ENCODE measurements at places on chromosomes 3 and 15. TPM values are rescaled to one million over a fixed set of nuclear protein-coding genes. Genes with fewer than 3 reads are reported as not detected.

GRCh38 chr3:106573605-106574004 lies 704.8 kb upstream of the CBLB start:
- DNase-seq, result no peak

GRCh38 chr15:67590191-67590590 lies 47.7 kb downstream of the MAP2K5 start:
- DNase-seq, result no peak

- no peak for DNase-seq
These were observed 174.1 kb downstream of the KLHL25 start for GRCh38 chr15:85620690-85621049.

GRCh38 chr3:67617518-67617917 lies 36.9 kb downstream of the SUCLG2 start:
- DNase-seq, result no peak

- no peak for DNase-seq
These were observed 88.3 kb downstream of the MYO5A start for GRCh38 chr15:52440414-52440813.

DNA sequence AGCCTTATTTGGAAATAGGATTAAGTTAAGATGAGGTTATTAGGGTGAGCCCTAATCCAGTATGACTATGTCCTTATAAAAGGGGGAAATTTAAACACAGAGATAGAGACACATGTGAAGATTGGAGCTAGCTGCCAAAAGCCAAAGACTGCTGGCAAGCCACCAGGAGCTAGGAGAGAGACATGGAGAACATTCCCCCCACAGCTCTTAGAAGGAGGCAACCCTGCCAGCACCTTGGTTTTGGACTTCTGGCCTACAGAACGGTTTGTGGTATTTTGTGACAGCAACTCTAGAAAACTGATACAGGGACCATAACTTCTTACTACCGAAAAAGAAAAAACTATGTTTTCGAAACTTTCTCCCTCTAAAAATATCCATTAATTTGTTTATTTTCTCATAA lies 245.3 kb upstream of the RARB start:
- DNase-seq, result no peak

- no peak for DNase-seq
These were observed 2.3 kb upstream of the HMCES start for GRCh38 chr3:129276385-129276784.

- DNase-seq, result no peak
These were observed 784.0 kb downstream of the ZPLD1 start for GRCh38 chr3:103218793-103219192.

DNA sequence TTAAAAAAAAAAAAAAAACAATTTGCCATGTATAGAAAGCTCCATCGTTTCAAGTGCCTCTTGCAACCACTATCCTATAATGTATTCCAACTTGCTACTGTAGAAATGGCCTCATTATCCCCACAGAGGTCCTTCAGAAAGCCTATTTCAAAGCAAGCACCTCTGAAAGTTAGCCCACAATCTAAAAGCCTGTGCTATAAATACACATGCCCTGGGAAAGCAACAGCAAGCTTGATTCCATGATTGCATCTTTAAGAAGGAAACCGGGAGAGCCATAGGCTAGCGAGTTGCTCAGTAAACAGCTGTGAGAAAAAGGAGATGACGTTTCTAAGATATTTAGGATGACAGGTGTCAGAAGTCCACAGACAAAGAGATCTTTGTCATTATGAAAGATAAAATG lies 28.3 kb downstream of the TAFA4 start:
- DNase-seq, result no peak

- no peak for DNase-seq
These were observed 15.9 kb upstream of the STAB1 start for GRCh38 chr3:52479037-52479876.

DNA sequence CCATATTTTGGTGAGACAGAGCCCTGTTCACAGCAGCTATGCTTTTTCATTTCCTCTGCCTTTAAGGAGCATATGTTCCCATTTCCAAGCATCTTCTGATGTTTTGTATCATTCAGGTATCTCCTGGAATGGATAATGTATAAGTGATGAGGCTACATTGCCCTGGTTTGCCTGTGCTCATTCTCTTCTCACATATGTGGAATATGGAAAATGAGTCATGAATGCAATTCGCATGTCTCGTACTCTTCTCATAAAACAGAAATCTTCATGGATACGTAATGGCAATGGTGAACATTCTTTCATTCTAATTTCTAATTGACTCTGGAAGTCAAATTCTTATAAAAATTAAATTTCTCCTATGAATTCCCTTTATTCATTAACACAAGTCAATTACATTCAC lies 143.1 kb downstream of the CDIN1 start:
- DNase-seq, result no peak

- peak; percentile 83 for DNase-seq
These were observed 239.0 kb upstream of the LRTM1 start for GRCh38 chr3:55166576-55167555.

- peak; percentile 22 for DNase-seq
These were observed 81.4 kb downstream of the IQSEC1 start for GRCh38 chr3:12991861-12992281.

DNA sequence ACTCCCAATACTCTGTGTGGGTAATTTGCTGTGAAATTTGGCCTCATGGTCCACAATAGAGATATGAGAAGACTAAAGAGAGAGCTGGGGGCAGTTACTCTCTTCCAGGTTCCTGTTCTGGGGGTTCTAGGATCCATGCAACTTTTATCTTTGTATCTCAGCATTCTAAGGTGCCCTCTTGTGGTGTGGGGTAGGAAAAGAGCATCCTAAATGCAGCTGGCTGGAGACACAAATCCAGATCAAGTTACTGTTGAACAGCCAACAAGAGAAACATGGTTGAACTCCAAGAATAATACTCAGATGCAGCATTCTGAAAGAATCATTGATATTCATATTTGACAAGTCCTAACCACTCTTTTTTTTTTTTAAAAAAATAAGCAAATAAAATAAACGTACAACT lies 238.2 kb downstream of the GREM1 start:
- DNase-seq, result no peak

DNA sequence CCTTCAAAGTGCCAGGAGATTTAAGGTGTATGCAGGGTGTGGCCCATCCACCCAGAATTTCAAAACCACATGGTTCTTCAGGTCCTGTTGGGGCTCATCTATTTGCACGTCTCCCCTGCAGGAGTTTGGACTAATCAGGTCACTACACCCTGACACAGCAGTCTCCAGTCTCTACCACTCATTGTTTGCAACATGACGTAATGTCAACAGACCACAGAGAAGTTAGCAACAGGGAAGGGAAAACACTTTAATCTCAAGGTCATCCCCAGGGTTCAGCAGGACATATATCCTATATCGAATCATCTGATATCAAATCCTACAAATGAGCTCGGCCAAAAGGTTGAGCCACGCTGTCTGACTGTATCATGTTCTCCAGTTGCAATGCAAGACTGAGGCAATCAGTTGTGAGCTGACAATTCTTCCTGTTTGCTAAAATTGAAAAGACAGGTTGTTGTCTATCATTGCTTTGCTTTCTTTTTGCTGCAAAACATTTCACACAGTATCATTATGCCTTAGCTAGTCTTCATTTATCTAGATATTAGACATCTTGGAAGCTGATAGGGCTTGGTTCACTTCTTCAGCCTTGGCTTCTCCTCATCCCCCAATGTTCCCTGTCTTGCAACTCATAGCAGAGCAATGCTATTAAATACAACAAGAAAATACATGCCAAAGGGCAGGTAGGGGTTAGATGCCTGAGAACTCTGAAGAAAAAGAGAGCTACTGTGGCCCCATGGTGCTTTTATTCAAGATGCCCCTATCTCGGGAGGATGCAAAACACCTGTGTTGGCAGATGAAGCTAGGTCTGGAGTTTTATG lies 13.4 kb upstream of the LEKR1 start:
- DNase-seq, result no peak

DNA sequence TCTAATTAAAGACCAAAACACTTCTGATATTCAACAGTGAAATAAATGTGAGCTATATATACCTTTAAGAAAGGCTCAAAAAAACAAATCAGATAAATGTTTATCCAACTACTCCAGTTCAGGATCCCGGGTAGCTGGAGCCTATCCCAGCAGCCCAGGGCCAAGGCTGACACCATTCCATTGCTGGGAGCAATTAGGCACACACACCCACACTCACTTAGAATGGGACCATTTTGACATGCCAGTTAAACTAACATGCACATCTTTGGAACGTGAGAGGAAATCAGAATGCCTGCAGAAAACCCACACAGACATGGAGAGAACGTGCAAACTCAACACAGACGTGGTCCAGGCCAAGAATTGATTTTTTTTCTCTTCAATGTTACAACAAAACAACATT lies 30.0 kb upstream of the PLSCR4 start:
- no peak for DNase-seq

GRCh38 chr15:96160269-96160668 lies 170.2 kb upstream of the NR2F2 start:
- peak; percentile 48 for DNase-seq

DNA sequence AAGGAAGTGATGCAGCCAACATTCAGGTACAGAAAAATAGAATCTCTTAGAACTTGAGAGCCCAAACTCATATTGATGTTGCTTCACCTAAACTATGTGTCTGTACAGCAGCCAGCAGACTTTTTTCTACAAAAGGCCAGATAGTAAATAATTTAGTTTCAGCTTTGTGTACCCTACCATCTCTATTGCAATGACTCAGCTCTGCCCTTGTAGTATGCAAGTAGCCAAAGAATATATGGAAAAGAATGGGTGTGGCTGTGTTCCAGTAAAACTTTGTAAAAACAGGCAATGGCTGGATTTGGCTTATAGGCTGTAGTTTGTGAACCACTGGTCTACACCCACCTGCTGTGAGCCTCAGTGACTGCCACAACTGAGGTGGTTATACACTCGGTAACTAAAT lies 392.5 kb upstream of the RARB start:
- no peak for DNase-seq

- DNase-seq, result no peak
These were observed 6.1 kb upstream of the PCSK6 start for GRCh38 chr15:101495334-101496197.

DNA sequence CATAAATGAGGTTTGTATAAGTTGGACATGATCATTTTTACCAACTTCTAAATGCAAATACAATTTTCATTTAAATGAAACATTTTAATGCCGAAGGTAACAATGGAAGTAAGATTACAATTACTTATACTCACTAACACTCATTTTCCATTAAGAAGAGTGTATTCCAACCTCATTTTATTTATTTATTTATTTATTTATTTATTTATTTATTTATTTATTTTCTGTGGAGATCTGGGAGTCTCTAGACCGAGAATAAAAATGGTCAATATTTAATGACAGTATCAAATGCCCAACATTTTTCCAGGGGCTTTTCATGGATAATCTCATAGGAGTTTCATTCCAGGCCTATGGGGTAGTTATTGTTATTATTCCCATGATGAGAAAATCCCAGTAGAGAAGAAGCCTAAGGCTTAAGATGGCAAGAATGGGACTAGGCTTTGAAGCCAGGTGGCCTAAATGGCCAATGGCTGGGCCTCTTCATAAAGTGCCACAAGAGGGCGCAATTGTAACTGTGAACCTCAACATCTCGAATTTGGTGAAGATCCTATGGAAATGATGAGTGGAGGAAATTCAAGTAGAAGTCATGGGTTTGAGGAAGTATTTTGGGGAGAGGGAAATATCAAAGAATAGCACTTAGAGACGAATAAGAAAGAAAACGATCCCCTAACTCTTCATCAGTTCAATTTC lies 21.3 kb downstream of the VGLL3 start:
- peak; percentile 31 for DNase-seq

GRCh38 chr15:98568382-98569017 lies 79.8 kb upstream of the IGF1R start:
- no peak for DNase-seq

GRCh38 chr3:188567478-188568195 lies 413.7 kb downstream of the LPP start:
- DNase-seq, result no peak

- no peak for DNase-seq
These were observed 42.9 kb downstream of the PCSK6 start for GRCh38 chr15:101446518-101447167.

GRCh38 chr3:60250206-60250605 lies 1001.0 kb downstream of the FHIT start:
- DNase-seq, result no peak

- DNase-seq, result no peak
These were observed 9.3 kb downstream of the LOXL1 start for GRCh38 chr15:73935547-73935946.

DNA sequence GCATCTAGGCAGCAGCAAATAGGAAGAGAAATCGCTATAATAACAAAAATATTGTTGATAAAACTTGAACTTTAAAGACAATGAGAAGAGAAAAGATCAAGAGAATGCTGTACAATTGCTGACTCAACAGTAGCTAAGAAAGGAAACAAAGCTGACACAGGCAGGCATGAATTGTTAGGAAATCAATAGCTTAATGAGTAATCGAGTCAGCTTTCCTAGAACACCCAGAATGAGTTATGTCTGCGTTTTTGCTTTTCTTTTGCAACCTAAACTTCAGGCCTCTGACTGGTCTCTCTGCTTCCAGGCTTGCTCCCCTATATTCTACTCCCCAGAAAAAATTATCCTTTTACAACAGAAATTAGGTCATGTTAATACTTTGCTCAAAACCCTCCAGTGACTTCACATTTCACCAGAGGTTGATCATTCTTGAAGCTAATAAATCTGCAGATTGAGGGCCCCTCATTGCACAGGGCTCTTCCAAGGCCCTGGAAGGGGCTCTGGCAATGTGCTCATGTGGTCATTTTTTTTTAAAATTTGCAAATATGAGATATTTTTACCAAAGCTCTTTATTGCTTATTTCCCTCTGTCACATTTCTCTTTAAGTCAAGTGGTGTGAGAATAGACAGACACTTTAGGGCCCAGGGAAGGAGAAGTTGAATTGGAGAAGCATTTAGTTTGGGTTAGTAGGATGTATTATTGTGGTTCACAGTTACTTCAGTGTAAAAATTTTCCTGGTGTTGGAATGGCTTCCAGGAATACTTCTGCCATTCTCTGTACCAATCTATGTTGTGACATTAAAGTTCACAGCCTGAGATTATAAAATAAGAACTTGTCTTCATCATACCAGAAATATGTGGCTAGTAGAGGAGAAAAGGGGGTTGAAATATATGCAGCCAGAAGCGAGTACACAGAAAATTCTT lies 116.3 kb downstream of the TMCO5A start:
- no peak for DNase-seq

GRCh38 chr15:64110950-64111678 lies 15.3 kb downstream of the SNX1 start:
- DNase-seq, result no peak

SLC51A gene
- not detected for total RNA-seq

CELSR3 gene
- total RNA-seq, result 0.54 TPM

FBXO40 gene
- total RNA-seq, result not detected

PAK6 gene
- 33.9 TPM for total RNA-seq

TF gene
- total RNA-seq, result 4.2 TPM

PLSCR2 gene
- not detected for total RNA-seq

GAP43 gene
- not detected for total RNA-seq

HOMER2 gene
- total RNA-seq, result 92.5 TPM

SMAD6 gene
- 63.3 TPM for total RNA-seq

IL5RA gene
- total RNA-seq, result not detected

SKOR1 gene
- 0.49 TPM for total RNA-seq

RHCG gene
- not detected for total RNA-seq

RBP2 gene
- total RNA-seq, result not detected
